Stimulated activated CD4-positive, alpha-beta T cell treated with anti-CD3 and anti-CD28 coated beads, TNF-alpha, amount 100 ng/mL, for 1 hour (primary cell): ENCODE measurements at places on chromosomes 11 and 22.

- DNase-seq = no peak
These were observed 1.5 kb downstream of the LARGE1 start for GRCh38 chr22:33918676-33919365.

DNA sequence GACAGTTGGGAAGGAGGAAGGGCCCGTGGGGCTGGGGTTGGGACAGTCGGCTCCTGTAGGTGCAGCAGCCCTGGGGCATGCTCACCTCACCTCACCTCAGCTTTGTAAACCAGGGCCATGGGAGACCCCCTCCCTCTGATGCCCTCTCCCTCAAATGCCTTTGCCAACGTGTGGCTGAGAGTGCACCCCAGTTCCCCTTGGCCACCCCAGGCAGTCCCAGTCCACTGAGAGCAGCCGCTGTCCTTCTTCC lies 4.2 kb upstream of the NEAT1 start:
- no peak for DNase-seq

- no peak for DNase-seq
These were observed 67.5 kb upstream of the MPPED2 start for GRCh38 chr11:30653606-30654005.

DNA sequence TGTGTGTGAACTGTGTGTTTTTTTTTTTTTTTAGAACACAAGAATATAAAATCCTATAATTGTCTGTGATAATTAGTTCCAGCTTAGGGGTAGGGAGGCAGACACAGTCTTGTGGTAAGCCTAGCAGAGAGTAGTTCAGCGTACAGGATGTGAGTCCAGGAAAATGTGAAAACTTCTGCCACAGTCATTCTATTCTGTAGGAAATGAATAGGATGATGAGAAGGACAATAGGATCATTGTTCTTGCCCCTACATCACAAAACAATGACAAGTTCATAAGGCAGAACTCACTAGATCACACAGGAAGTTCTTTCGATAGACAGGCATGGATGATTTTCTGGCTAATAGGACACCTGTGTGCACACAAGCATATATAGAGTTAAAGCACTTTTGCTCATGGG lies 132.2 kb downstream of the NAV2 start:
- no peak for DNase-seq

- DNase-seq = no peak
These were observed 784 bp downstream of the SULT4A1 start for GRCh38 chr22:43861529-43861928.

- DNase-seq = no peak
These were observed 7.9 kb upstream of the FLRT1 start for GRCh38 chr11:64027651-64028397.

DNA sequence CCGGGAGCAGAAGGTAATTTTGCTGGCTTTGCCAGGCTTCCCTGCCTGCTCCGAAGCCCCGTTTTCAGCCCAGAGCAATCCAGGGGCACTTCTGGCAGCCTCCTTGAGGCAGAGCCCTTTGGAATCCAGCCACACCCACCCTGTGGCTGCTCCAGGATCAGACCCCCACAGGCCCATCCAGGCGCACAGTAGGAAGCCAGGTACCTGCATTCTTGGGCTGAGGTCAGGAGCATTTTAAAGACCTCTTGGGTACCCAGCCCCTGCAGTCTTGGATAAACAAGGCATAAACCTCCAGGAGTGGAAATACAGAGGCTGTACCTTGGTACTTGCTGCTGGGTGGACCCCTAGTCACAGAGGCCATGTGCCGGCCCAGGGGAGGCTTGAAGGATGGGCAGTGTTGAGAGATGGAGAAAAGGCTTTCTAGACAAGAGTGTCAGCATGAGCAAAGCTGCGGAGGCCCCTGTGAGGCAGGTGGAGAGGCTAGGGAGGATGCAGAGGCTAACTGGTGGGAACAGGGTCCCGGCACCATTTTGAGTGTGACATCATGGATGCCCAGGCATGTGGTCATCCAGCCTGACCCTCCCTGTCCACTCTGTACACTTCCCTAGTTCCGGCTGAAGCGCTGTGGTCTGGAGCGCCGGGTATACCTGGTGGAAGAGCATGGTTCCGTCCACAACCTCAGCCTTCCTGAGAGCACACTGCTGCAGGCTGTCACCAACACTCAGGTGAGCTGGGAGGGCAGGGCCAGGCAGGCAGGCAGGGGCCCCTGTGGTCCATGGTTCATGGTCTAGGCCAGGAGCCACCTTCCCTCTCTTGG lies 3.9 kb downstream of the MUS81 start:
- DNase-seq = no peak

DNA sequence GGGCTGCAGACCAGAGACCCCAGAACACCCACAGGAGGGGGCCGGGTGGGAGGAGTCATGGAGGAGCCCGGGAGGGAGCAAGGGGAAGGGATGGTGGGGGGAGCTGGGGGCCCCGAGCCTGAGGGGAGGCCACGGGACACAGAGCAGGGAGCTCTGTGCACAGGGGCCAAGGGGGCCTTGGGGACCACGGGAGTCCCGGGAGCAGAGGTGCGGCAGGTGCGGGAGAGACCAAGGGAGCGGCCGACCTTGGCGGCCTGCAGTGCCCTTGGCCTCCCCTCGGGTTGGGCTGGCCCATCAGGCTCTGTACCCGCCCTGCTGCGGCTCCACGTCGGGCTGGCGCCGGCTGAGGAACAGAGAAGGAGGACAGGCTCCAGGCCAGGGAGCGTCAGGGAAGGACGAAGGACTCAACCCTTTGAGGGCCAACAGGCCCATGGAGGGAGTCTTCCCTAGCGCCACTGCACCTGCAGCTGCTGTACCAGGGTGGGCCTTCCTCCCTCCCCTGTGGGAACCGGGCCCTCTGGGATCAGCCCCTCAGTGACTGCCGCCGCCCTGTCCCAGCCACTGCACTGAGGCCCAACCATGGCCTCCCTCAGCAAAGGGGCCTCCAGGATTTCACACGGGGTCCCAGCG lies 17.8 kb upstream of the BRSK2 start:
- no peak for DNase-seq

DNA sequence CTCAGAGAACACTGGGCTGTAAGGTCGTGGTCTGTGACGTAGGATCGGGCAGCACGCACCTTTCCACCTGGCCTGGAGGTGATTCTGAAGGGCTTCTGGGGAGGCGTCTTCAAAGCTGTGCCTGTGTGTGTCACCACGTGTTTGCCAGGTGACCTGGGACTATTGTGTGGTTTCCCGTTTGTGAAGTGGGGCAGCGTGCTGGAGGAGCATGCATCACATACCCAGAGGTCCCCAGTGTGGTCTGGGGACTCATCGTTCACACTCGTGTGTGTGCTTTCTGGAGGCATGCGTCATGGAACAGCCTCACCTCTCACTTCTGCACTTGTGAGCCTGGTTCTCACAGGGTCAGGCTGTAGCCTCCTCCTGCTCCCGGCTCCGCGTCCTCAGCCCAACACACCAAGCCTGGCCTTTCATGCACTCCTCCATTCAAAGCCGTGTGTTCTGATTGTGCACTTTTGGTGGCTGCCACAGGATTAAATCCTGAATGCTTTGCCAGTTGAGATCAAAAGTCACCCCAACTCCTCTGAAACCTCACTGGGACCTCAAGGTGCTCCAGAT lies 106.3 kb downstream of the KCNQ1OT1 start:
- DNase-seq = no peak

DNA sequence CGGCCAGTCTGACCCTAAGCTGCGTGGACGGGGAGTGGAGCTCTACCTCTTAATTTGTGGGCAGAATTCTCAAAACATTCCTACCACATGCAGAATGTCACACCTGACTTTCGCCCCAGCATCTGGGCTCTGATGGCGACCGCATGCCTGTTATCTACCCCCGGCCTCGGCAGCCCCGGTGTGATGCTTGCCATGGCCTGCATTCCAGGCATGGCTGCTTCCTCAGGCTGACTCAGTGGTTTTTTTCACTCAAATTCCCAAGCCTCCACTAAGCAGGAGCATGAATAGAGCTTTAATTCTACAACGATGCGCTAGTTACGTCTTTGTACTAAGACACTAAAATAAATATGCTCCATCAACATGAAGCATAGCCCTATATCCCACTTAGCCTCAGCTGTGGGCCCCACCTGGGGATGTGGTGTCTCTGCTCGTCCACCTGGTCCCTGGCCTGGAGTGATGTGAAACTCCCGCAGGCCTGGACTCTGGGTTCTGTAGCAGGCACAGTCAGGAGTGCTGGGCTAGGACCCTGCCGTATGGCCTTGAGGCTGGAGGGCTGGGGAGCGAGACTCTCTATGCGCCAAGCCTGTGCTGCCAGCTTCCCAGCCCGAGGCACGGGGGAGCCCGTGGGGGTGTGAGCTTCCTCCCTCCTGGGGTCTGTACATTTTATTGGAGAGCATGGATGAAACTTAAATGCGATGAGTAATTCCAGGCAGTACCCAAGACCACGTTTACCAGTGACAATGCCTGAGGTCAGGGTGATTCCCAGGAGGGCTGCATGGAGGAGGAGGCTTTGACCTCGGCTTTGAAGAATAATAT lies 153.2 kb downstream of the CTTN start:
- DNase-seq = no peak

DNA sequence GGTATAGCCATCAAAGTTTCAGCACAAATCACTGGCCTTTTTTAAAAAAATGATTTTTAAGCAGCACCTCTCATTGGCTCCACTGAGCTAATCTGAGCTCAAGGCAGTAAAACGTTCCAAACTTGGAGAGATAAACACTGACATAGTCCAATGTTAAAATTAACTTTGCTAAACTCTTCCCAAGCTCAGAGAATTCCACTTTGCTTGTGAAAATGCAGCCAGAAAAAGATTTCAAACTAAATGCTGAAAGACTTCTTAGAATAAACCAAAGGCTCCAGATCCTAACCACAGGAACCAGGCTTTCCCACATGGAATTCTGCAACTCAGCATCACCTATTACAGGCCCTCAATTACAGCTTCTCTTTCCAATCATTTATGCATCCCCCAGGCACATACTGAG lies 84.7 kb upstream of the GDPD4 start:
- DNase-seq = no peak

DNA sequence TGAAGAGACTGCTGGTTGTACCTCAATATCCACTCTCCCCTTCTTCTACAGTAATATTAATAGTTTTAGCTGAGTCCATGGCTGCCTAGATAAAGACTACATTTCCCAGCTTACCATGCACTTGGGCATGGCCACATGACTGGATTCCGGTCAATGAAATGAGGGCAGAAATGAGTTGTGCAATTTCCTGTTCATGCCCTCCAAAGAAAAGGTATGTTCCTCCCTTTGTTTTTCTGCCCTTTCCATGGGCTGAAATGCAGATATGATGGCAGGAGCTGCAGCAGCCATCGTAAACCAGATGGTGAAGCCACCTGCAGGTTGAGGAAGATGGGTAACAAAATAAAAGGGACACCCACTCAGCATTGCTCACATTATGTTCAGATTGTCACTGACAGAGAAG lies 15.3 kb upstream of the ELFN2 start:
- no peak for DNase-seq

DNA sequence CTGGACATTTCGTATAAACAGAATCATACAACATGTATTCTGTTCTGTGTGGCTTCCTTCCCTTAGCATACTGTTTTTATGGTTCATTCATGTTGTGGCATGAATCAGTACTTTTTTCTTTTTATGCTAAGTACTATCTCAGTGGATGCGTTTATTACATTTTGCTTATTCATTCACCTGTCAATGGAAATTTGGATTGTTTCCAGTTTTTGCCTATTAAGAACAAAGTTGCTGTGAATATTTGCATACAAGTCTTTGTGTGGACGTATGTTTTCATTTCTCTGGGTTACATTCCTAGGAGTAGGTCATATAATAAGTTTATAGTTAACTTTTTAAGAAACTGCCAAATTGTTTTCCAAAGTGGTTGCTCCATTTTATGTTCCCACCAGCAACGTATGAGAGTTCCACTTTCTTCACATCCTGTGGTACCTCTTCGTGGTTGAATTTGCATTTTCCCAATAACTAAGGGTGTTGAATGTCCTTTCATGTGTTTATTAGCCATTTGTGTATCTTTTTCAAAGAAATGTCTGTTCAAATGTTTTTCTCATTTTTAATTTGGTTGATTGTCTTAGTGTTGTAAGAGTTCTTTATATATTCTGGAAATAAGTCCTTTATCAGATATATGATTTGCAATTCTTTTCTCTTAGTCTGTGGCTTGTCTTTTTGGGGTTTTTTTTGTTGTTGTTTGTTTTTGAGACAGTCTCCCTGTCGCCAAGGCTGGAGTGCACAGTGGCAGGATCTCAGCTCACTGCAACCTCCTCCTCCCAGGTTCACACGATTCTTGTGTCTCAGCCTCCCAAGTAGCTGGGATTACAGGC lies 46.0 kb upstream of the MICAL2 start:
- no peak for DNase-seq

DNA sequence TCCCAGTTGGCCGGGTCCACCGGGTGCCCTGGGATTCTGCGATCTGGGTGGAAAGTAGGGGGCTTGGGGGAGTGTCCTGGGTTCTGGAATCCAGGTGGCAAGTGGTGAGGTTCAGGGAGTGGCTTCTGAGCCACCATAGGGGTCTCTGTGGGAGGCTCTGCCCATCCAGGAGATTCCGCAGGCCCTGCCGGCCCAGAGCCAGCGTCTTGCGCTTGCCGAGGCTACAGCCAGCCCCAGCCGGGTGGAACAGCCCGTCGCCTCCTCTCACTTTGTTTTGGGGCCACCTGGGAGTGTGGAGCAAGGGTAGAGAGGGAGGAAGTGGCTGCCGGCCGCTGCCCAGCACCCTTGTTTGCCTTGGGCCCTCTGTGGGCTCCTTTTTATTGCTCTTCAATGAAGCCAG lies 60.6 kb upstream of the PPP6R3 start:
- DNase-seq = no peak

GRCh38 chr22:41305646-41306045 lies 4.3 kb downstream of the ZC3H7B start:
- DNase-seq = no peak

- DNase-seq = no peak
These were observed 16.3 kb downstream of the GRAP2 start for GRCh38 chr22:39917197-39917643.

- DNase-seq = no peak
These were observed 39.2 kb upstream of the KLHL35 start for GRCh38 chr11:75472081-75472732.

DNA sequence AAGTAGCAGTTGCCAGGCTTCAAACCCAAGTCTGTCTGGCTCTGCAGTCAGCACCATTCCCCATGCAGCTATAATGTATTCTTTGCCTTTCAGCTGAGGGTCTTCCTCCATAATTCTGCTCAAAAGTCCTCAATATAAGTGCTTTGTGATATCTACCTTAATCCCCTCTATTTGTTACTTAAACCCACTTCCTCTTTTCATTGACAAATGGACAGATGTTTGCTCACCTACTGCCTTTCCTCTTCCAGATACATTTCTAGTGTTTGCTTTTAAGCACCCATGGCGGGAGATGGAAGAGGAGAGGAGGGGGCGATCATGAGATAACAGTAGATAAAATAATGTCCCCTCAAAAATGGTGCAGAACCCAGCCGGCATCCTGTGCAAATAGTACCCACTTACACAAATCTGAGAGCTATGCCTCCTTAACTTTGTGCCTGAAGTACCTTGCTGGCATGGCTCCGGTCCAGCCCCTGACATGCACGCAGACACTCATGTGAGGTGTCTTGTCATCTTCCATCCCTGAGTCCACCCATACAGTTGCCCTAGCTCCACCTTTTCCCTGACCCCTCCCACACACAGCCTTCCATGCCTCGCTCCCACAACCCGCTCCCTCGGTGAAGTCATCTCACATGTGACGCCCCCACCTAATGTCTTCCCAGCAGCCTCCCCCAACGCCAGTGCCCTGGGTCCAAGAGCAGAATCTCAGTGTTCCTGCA lies 109.6 kb downstream of the TRIM29 start:
- DNase-seq = no peak
